ENCODE measurements at places on chromosomes 6 and 20. TPM values are rescaled to one million over a fixed set of nuclear protein-coding genes. Genes with fewer than 3 reads are reported as not detected.
A peak's percentile ranks its signal among the peaks of the same experiment; 100 is the strongest.

DNA sequence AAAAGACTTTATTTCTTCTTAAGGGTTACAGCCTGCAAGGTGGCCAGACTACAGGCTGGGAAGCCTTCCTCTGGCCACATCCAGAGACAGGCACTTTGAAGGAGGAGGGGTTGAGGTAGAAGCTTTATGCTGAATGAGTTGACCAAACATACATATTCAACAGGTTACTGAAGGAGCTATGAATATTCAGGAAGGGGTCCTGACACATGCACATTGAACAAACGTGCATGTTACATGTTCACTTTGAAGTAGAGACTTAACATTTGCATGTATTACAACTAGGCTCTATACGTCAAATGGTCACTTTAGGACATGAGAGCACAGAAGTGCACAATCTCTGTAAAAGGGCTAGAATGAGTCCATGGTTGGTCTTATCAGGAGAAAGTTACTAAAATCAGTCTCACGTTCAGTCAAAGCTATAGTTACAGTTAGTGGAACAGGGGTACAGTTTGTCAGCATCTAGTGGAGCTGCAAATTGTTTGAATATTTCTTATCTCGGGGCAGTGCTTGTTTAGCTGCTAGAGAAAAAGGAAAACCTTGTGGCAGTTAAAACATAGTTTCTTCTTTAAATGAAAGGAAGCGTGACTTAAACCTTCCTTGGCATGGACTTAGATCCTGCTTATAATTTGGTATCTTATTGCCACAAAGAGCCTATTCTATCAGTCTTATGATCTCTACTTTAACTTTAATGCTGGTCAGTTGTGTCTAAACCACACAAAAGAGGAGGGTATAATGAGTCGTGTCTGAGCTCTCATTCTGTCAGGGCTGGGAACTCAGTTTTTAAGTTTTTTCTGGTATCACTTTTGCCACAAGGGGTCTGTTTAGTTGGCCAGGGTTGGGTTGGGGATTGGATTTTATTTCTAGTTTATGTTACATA, 4.6 kb upstream of the ZSCAN9 start:
- no peak for DNase-seq

DNA sequence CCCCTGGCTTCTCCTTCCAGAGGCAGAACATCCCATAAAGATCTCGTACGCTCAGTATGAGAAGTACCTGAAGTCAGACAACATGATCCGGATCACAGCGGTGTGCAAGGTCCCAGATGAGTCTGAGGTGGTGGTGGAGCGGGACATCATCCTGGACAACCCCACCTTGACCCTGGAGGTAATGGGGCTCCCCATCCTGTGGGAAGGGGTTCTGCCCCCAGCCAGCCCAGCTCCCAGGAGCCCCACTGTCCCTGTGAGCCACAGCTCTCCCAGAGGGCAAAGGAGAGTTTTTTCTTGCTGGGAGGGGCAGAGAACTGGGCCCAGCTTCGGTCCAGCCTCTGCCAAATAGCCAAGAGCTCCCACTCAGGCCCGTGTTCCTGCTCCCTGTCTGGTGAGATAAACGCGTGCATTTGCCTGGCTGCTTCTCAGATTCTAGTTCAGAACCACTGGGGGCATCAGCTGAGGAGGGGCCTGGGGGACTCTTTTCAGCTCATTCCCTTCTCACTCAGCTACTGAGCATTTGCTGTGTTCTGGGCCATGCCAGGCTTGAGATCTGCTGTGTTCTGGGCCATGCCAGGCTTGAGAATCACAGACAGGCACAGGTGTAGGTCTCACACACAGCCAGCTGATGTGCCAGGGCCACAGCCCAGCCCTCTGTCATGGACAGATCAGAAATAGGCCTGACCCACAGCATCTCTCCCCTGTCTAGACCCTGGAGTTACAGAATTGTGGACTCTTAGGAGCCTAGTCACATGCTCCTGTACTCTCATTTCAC, 39.5 kb downstream of the TGM3 start:
- no peak for DNase-seq

- DNase-seq = peak; percentile 62
Measured at GRCh38 chr6:8006208-8006607, 58.0 kb downstream of the BLOC1S5 start.

Gene C20orf141
- 0.32 TPM for total RNA-seq

Gene PNLDC1
- 0.32 TPM for total RNA-seq

All from fibroblast of villous mesenchyme (primary cell).